Endodermal cell (in vitro differentiated cells): ENCODE measurements at places on chromosomes 2 and 18. TPM values are rescaled to one million over a fixed set of nuclear protein-coding genes. Genes with fewer than 3 reads are reported as not detected.

DNA sequence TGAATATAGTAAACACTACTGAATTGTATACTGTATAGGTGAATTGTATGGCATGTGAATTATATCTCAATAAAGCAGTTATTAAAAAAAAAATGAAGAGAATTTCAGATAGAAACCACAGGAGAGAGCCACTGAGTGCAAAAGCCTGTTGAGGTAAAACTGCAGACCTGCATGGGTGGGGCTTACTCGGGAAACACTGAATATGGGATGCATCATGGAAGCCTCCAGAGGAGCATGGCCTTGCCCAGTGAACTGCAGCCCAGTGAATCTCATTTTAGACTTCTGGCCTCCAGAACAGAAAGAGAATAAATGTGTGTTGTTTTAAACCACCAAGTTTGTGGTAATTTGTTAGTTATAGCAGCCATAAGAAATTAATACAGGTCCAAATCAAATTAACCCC, 15.7 kb downstream of the GPATCH11 start:
- no peaks in the 10 kb centered on the region for H3K4me1 ChIP-seq
- DNase-seq: no peak
- H3K4me3 ChIP-seq: no peak overlapping the region
- H3K27ac ChIP-seq: no peak overlapping the region

DNA sequence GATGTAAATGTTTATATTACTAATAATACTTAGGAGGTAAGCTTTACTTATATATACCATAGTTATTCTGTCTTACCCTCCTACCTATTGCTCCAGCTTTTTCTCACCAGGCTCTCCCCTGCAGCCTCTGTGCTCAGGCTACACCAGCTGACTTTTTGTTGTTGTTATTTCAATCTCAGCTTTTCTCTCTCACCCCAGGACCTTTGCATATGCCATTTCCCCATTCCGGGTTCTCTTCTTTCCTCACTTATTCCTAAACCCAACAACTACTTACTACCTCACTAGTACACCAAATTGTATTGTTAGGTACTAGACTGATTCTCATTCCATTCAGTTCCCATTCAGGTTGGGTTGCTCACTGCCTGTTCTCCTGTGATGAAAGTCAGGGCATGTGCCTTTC, 156.2 kb upstream of the BOD1L2 start:
- H3K36me3 ChIP-seq: no peaks in the 10 kb centered on the region
- no peak overlapping the region for H3K4me3 ChIP-seq
- DNase-seq: no peak
- H3K4me1 ChIP-seq: peaks cover 14% of the 10 kb centered on the region

The ADCYAP1 gene
- not detected in 3 replicates for total RNA-seq

GRCh38 chr2:235570966-235571692, 77.3 kb downstream of the AGAP1 start:
- H3K27ac ChIP-seq: no peak overlapping the region
- H3K4me3 ChIP-seq: no peak overlapping the region
- H3K36me3 ChIP-seq: peaks cover 7% of the 10 kb centered on the region
- DNase-seq: no peak
- H3K4me1 ChIP-seq: peaks cover 16% of the 10 kb centered on the region

The BZW1 gene
- 314 and 335 TPM in 2 replicates for total RNA-seq

The TMEM37 gene
- 9.5 and 12.0 TPM in 2 replicates for total RNA-seq

- H3K4me1 ChIP-seq: no peaks in the 10 kb centered on the region
- no peaks in the 10 kb centered on the region for H3K27me3 ChIP-seq
- H3K27ac ChIP-seq: no peak overlapping the region
- DNase-seq: no peak
- no peaks in the 10 kb centered on the region for H3K36me3 ChIP-seq
These were observed 162.1 kb downstream of the ZEB2 start for GRCh38 chr2:144357623-144358373.

DNA sequence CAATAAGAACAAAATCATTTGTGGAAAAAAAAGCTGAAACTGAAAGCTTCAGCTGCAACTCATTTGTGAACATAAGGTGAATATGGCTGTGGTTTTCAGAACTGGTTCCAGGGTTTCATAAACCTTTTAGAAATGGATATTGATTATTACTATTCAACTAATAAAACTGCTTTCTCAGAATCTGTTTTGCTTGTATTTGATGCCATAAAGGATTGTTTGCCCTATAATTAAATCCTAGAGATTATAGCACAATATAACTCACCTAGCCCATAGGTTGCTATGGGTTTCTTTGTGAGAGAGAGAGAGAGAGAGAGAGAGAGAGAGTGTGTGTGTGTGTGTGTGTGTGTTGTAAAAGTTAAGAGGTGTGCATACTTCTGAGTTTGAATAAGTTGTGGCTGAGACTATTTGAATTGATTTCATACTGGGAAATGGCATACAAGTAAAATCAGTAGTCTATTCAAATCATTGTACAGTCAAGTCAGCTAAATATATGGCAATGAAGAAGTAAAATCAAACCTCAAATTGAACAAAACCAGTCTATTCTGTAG, 339.2 kb downstream of the ARHGAP15 start:
- H3K36me3 ChIP-seq: no peaks in the 10 kb centered on the region
- no peak overlapping the region for H3K4me3 ChIP-seq
- no peak overlapping the region for H3K27ac ChIP-seq
- DNase-seq: no peak
- H3K4me1 ChIP-seq: no peaks in the 10 kb centered on the region

- no peak for DNase-seq
- H3K4me3 ChIP-seq: no peak overlapping the region
- no peak overlapping the region for H3K27ac ChIP-seq
- H3K27me3 ChIP-seq: no peaks in the 10 kb centered on the region
These were observed 433.4 kb upstream of the NRXN1 start for GRCh38 chr2:51465326-51465725.

The ZBTB7C gene
- total RNA-seq: 0.41 and 0.62 TPM in 2 replicates

The ERICH2 gene
- total RNA-seq: 9.6 and 10.0 TPM in 2 replicates

The SIX3 gene
- 1.9 to 5.2 TPM (median 1.9 TPM) in 3 replicates for total RNA-seq

The ANKRD29 gene
- 0.44 and 0.79 TPM in 2 replicates for total RNA-seq

DNA sequence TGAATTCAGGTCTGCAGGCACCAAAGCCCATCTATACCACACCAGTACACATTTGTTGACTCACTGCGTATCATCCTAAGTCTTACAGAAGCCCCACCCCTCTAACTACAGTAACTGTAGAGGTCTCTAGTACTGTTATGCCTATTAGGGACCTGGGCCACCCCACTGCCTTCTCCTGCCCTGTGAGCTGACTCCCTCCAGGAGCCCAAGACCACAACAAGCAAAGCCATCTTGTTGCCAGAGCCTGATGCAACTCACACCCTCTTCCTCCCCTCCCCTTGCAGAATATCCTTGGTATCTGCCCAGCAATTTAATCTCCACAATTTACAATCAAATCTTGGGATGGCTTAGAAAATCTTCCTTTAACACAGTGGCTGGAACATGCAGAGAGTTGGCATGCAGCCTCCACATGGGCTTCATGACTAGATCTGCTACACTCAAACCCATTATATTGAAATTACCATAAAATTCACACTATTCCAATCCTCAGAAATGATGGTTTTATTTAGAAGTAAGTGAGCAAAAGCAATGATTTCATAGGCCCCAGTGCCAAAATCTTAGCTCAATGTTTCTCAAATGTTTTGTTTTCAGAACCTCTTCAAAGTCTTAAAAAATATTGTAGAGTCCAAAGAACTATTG, 17.7 kb upstream of the CYP1B1 start:
- DNase-seq: no peak
- H3K27ac ChIP-seq: no peak overlapping the region
- H3K4me1 ChIP-seq: peaks cover 38% of the 10 kb centered on the region
- no peak overlapping the region for H3K4me3 ChIP-seq
- no peaks in the 10 kb centered on the region for H3K27me3 ChIP-seq
- H3K36me3 ChIP-seq: no peaks in the 10 kb centered on the region

DNA sequence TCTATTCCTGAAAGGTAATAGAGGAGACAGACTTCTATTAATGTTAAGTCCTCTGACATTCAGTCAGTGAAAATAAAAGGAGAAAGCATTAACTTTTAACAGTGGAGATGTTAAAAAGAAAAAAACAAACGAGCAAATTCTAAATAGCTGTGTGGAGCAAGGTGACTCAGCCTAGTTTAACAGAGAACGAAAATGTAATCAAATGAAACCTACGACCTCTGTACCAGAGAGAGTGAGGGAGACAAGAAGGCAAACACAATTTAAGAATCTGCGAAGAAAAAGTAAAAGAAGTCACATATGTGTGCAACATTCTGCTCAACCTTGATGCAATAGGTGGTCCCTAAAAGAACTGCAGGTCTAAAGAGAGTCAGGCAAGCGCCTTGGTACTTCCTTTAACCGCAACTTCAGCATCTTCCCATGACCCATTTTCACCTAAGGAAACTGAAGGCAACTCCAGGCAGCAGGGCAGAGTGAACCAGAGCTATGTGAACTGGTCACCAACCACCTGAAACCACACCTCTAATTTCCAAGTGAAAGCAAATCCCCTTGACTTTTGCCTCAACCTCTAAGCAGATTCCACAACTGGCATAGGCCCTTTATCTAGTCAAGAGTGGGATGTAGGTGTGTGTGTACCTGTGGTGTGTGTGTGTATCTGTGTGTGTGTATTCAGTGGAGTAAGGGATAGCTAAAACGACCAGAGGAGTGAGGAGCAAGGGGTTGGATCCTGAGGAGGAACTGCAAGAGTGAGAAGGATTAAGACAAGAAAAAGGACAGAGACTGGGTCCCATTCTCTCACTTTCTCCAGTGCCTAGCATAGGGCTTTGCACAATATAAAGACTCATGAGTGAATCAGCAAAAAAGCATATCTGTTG, 43.0 kb downstream of the FIGN start:
- H3K4me3 ChIP-seq: no peak overlapping the region
- no peaks in the 10 kb centered on the region for H3K36me3 ChIP-seq
- no peaks in the 10 kb centered on the region for H3K4me1 ChIP-seq
- H3K27ac ChIP-seq: no peak overlapping the region

GRCh38 chr2:215729985-215730620, 283.2 kb downstream of the MREG start:
- peaks cover 11% of the 10 kb centered on the region for H3K4me1 ChIP-seq
- H3K27ac ChIP-seq: no peak overlapping the region
- H3K27me3 ChIP-seq: no peaks in the 10 kb centered on the region
- DNase-seq: no peak

- DNase-seq: no peak
- no peak overlapping the region for H3K4me3 ChIP-seq
- H3K27ac ChIP-seq: no peak overlapping the region
- H3K36me3 ChIP-seq: peaks cover 91% of the 10 kb centered on the region
These were observed 19.6 kb downstream of the DHX57 start for GRCh38 chr2:38856165-38856564.

DNA sequence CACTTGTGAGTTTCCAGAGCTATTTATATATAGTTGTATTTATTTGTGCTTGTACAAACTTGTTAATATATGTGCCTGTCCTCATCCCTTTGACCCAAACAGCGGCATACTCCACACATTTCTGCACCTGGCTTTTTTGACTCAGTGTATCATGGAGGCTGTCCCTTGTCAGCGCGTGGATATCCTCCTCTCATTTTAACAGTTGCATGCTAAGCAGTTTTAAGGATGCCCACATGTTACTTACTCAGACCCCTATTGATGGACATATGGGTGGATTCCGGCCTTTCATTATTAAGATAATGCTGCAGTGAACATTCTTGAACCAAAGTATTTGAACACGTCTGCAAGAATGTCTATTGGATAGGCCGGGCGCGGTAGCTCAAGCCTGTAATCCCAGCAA, 655 bp upstream of the MREG start:
- no peaks in the 10 kb centered on the region for H3K36me3 ChIP-seq
- no peak overlapping the region for H3K4me3 ChIP-seq
- DNase-seq: no peak

The ZNF142 gene
- 28.8 and 31.5 TPM in 2 replicates for total RNA-seq

DNA sequence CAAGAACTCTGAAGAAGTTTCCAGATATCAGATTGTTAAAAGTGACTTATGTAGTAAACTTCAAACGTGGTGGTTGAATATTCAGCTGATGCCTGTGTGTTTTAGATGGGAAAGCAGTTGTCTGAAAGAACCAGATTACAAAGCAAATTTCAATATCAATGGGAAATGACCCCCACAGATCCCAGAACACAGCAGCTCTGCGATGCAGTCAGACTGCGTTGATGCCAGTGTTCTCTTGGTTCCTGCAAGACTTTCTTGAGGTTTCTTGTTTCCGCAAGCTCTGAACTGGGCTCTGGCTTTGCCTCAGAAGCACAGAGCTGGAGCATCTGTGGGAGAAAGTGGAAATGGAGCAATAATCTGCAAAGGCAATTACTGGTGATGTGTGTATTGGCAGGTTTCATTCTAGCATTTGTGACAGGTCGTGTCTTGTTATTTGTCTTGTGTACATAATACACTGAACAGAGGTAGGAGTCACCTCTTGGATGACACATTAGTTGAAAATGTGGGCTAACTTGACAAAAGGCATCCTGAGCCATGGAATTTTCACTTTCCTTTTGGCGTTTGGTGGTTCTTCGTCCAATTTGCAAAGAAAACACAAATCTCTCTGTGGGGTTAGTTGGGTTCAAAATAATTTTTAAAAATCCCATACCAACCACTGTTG, 10.8 kb upstream of the LYPD6B start:
- peaks cover 4% of the 10 kb centered on the region for H3K27me3 ChIP-seq
- no peak overlapping the region for H3K27ac ChIP-seq
- H3K4me1 ChIP-seq: no peaks in the 10 kb centered on the region
- no peaks in the 10 kb centered on the region for H3K36me3 ChIP-seq

The G6PC2 gene
- total RNA-seq: not detected in 3 replicates

- H3K27ac ChIP-seq: no peak overlapping the region
- peaks cover 11% of the 10 kb centered on the region for H3K4me1 ChIP-seq
- no peaks in the 10 kb centered on the region for H3K27me3 ChIP-seq
- no peak for DNase-seq
- no peak overlapping the region for H3K4me3 ChIP-seq
These were observed 822.8 kb upstream of the CDH2 start for GRCh38 chr18:28999726-29000125.

DNA sequence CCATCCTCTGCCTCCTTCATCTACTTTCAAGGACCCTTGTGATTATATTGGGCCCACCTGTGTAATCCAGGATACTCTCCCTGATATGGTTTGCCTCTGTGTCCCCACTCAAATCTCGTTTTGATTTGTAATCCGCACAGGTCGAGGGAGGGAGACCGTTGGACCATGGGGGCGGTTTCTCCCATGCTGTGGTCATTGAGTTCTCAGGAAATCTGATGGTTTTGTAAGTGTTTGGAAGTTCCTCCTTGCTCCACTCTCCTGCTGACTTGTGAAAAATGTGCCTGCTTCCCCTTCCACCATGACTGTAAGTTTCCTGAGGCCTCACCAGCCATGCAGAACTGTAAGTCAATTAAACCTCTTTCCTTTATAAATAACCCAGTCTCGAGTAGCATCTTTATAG, 42.0 kb upstream of the EML6 start:
- H3K27ac ChIP-seq: no peak overlapping the region
- H3K4me3 ChIP-seq: no peak overlapping the region
- H3K36me3 ChIP-seq: no peaks in the 10 kb centered on the region
- H3K27me3 ChIP-seq: no peaks in the 10 kb centered on the region

GRCh38 chr2:15748736-15749323, 157.2 kb downstream of the DDX1 start:
- no peaks in the 10 kb centered on the region for H3K36me3 ChIP-seq
- H3K27ac ChIP-seq: no peak overlapping the region
- H3K4me1 ChIP-seq: peaks cover 9% of the 10 kb centered on the region
- H3K27me3 ChIP-seq: peaks cover 5% of the 10 kb centered on the region
- DNase-seq: peak; percentile 93
- no peak overlapping the region for H3K4me3 ChIP-seq
